ENCODE measurements at places on chromosomes 11 and 22.

DNA sequence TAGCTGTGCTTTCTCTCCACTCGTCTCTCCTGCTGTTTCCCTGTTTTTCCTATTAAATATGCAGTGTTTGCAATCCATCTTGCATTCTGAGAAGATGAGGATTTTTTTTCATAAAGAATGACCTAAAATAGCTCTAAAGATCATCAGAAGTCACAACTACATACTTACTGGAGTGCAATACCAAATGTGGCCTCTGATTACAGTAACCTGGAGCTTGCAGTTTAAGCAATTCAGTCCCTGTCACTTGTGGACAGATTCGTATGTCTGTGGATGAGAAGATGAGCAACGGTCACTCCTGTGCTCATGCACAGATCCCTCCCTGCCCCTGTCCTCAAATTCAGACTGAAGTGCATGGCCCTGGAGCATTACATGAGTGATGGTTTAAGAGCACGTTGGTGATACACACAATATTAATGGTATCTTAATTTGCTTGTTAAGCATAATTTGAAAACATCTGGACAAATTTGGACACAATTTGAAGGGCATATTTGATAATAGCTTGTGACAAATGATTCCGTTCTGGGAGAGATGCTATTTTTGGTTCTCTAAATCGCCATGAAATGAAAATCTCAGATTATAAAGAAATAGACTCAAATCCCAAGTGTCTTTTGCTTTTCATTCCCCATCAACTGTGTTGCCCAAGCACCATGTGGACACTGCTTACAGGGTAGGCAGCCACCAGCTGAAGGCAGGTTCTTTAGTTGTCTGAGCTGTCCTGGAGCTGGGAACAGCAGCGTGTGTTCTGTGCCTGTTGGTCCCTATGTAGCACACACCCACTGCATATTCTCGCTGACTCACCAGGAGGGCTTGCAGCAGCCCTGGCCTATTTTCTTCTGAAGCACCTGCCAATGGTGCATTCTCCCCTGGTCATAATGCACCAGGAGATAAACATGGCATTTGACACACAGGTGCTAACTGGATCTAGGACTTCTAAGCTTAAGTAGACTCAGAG is 32.6 kb upstream of the PRAME start:
- no peak for DNase-seq

DNA sequence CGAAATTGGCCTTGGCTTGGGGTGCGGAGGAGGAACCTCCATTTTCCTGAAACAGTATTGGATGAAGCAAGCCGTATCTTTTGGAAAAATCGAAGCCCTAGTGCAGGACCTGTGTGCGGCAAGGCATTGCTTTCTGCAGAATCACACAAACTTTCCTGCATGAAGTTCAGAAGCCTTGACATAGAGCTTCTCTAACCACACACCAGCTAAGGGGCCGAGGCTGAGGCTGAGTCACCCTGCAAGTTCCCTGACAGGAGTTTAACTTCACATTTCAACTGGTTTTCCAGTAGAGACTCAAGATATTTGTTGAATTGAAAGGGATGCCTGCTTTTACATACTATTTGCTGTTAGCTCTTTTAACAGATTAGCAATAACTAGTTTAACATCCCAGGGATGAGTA is 67.8 kb downstream of the TCF20 start:
- DNase-seq: no peak

DNA sequence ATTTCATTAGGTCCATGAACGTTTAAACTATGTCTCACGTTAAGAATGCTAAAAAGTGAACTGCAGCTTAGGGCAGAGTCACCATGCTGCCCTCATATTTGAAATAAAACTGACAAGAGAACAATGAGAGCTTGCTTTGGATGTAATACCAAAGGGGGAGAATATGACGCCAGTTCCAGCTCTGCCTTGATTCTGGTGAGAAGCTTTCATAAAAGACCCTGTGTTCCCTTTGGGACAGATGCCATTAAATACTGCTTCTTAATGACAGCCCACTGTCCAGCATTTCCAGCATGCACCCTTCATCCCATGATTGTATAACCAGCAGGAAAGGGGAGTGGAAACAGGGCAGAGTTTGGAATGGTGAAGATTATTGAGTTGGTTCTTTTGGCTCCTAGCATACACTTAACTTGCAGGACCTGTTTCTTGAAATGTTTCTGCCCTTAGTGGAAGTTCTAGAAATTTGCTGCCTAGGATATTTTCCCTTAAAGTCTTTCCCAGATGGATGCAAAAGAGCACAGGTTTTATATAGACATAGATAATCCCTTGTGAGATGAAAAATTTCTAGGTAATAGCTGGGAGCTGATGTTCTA is 139.3 kb upstream of the LDLRAD3 start:
- no peak for DNase-seq

- peak; percentile 83 for DNase-seq
These were observed 901 bp upstream of the KMT2A start for GRCh38 chr11:118435290-118435892.

- peak; percentile 92 for DNase-seq
These were observed at the start of gene CADM1 for GRCh38 chr11:115504276-115505158. TSS of gene CADM1 (minus strand) at chr11:115504415.

DNA sequence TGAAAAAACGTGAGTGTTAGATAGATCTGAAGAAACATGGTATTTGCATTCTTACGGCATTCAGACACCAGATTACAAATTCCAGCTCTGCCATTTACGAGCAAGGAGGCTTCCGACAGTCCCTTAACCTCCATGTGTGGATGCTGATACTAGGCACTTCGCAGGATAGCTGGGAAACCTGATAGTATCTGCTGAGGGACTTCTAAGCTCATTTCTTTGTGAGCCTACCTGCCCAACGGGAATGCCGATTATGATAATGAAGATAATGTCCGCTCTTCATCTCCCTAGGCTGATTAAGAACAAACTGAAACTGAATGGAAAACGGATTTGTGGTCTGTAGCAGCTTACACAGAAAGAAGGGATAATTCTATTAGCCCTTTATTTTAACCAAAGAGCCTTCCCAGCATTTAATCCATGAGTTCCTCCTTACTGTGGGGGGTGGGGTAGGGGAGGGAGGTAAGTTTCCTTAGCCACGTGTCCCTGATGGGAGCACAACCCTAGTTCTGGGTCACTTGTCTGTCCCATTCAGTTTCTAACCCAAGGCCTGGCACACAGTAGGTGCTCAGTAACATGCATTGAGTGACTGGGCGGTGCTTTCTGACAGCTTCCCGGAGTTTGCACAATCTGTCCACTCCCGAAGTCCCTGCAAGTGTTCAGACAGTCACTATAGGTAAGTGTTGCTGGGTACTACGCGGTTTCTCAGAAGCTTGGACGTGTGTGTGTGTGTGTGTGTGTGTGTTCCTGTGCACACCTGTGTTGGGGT is 39.2 kb downstream of the CD6 start:
- DNase-seq: no peak

DNA sequence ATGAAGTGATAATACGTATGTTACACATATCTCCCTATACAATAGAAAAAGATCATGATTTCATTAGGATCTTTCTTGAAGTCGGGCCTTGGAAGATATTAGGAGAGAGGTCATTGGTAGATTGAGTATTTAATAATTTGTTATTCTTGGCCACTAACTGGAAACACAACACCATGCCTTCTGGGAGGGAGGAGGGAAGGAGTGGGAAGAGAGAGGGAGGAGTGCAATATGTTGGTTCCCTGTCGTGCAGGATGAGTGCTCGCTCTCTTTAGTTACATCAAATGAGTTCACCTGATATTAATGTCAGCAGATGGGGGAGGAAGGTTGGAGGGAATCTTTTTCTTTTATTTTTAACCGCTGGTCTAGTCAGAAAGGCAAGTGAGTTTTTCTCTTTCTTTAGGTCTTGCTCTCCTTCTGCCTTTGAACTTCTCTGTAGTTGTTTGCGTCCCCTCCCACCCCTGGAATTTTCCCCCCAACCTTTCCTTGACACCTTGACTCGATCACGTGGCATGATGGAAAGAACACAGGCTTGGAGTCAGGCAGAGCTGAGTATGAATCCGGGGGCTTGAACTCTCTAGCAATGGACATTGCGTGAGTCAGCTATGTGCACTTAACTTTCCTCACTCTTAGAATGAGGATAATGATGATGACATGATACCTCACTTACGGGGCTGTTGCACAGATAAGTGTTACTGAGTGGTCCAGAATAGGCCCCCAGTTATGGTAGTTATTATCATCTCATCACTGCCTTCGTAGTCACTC is 6.2 kb downstream of the ADAMTS15 start:
- no peak for DNase-seq

GRCh38 chr22:48849963-48850657 is 977.6 kb downstream of the BRD1 start:
- no peak for DNase-seq

DNA sequence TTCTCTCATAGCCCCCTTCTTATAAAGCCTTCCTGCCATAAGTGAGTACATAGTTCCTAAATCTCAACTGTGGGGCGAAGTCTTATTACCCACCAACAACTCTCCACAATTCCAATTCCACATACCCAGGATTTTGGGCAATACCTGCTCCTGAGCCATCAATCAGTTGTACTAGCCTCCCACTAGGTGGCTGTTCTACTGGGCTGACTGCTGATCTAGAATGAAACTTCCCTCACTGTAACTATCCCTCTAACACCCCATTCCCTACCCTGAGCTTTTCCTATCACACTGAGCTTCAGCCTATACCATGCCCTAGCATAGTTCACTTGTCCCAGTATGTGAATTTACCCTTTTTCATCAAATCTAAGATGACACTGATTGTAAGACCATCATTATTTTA is 52.5 kb downstream of the RRAS2 start:
- no peak for DNase-seq

DNA sequence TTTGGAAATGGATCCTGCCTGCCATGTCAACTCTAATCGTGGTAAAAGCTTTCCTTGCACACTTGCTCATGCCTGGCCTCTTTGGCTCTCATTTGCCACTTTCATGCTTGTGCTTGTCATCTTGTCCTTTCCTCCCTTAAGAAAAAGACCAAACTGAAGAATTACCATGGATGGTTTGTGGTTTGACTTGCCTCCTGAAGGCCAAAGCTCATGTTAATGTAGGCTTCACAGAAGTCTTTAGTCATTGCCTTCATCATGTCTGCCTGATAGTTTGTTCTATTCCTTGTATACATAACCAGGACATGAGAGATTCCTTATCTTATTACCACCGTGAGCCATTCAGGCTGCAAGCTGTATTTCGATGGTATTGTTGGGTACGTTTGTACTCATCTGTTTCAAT is 17.3 kb downstream of the TEAD1 start:
- no peak for DNase-seq

DNA sequence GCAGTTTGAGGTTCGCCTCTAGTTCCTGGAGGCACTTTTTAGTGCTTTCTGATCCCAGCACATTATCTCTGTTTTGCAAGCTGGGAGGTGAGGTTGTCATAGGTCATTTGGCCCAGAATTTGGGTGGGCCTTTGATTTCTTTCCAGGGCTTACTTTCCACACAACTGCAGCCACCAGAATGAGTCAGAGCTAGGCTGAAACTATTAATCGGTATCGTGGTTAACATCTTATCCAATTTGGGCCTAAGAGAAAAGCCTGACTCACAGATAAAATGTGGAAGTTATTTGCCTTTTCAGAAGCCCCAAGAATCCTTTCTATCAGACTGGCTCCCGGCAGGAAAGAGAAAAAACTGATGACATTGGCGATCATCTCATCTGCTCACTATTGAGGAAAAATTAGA is 166.4 kb downstream of the KIRREL3 start:
- DNase-seq: no peak

DNA sequence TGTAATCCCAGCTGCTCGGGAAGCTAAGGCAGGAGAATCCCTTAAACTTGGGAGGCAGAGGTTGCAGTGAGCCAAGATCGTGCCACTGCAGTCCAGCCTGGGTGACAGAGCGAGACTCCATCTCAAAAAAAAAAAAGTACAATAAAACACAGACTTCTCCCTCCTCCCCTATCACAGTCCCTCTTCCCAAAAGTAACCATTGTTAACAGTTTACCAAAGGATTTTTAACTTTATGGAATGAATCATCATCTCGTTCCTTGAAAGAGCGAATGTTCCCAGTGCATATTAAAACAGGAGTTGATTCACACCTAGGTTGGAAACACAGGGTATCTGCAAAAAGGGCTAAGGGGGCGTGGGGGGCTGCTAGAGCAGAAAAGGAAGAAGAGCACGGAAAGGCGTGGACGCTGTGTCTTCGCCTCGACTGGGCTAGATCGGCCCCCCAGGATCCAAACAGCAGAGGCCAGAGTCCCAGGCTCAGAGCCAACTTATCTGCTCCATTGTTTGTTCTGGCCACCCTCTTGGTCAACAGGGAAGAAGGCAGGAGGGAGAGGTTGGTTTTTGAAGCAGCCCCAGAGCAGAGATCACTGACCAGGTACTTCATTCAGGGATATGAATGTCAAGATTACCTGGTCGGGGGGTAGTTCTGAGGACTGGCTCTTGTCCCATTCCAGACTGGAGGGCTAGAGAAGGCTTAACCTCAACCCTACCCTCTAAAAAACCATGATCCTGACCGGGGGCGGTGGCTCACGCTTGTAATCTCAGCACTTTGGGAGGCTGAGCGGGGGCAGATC is 2.1 kb upstream of the AHNAK start:
- no peak for DNase-seq

GRCh38 chr11:2289859-2290258 is 11.9 kb downstream of the C11orf21 start:
- DNase-seq: no peak

- no peak for DNase-seq
These were observed 77.6 kb upstream of the SESN3 start for GRCh38 chr11:95308512-95309035.

DNA sequence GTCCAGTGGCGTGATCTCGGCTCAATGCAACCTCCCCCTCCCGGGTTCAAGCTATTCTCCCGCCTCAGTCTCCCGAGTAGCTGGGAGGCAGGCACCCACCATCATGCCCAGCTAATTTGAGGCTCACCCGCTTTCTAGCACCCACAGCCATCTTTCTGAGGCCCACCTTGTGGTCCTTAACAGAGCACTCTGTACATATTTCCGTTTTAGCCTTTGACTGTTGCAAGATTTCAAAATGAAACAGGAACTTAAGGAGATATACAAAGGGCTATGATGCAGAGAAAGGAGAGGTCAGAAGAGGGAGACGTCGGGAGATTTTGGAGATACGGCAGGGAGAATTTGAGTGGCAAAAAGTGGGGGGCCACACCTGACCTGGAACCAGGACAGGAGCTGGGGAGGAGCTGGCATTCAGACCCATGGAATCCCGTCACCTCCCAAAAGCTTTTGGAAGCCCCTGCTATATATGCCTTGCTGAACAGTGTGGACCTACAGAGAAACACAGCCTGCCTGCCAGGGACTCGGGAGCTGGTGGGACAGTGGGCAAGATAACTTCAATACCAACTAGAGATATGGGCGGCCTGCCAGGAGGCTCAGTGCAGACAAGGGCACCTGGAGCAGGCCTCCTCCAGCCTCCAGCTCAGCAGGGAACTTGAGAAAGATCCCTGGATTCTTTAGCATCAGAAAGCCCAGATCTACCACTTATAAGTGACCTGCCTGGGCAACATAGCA is 8.0 kb upstream of the CLCF1 start:
- DNase-seq: no peak

- peak; percentile 74 for DNase-seq
These were observed 75.0 kb downstream of the JRKL start for GRCh38 chr11:96464700-96465307.

Measured in SHP77 treated with DMSO at 0.1 percent for 48 hours (cell line).